ENCODE measurements at places on chromosomes 1 and 21.

GRCh38 chr1:81618376-81618775, 182.4 kb upstream of the ADGRL2 start:
- no peak for DNase-seq

DNA sequence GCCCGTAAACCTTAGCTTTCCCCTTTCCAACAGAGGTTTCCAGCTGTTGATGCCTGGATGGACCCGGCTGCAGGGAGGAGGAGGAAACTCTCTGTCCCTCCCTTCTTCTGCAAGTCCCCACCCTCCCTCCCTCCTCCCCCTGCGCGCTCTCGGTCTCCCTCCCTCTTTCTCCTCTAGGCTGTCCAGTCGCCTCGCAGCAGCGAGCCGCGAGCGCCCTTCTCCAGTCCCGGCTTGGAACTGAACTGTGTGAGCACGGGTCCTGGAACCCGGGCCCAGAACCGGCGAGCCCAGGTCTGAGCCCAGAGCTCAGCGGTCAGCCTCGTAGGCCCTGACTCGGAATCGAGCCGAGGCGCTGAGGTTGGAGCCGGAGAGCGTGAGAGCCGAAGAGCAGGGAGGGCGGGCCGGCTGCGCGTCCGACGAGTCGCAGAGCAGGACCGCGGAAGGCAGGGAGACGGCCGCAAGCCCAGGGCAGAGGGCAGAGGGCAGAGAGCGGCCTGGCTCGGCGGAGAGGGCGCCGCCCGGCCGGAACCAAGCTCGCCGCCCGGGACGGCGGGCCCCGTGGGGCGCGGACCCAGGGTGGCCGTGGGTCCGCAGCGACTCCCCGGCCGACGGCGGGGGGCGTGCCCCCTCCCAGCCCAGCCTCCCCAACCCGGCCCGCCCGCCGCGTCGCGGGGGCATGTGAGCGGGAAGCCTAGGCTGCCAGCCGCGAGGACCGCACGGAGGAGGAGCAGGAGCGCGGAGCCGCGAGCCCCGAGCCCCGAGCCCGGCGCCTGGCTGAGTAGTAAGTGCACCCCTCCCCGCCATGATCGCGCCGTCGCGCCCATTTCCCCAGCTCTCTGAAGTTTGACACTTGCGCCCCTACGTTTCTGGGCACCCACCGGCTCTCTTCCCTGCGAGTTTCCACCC, at the start of gene SOX13:
SOX13 (plus strand) TSS at position 185 of the 906 bp plus-strand sequence. CDS start 39,801 bp downstream, outside the sequence.
- peak; percentile 14 for DNase-seq

DNA sequence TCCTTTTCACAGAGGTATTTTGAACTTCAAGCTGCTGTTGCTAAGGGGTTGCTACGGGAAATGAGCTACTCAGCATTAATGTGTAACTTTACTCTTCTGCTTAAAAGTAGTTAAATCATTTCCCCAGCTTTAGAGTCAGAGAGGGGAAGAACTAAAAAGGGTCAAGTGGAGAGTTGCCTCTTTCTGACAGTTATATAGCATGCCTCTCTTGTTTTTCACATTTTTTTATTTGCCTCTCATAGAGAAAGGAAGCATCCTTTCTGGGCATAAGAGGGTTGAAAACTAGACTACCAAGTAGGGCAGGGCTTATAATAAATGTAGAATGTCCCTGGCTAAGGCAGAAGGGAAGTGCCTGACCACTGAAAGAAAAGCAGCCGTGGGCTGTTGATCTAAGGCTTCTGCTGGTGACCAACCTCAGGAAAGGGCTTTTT, 10.1 kb upstream of the ELAVL4 start:
- no peak for DNase-seq

- DNase-seq = peak; percentile 9
These were observed 18.6 kb upstream of the LRIF1 start for GRCh38 chr1:110982320-110982719.

DNA sequence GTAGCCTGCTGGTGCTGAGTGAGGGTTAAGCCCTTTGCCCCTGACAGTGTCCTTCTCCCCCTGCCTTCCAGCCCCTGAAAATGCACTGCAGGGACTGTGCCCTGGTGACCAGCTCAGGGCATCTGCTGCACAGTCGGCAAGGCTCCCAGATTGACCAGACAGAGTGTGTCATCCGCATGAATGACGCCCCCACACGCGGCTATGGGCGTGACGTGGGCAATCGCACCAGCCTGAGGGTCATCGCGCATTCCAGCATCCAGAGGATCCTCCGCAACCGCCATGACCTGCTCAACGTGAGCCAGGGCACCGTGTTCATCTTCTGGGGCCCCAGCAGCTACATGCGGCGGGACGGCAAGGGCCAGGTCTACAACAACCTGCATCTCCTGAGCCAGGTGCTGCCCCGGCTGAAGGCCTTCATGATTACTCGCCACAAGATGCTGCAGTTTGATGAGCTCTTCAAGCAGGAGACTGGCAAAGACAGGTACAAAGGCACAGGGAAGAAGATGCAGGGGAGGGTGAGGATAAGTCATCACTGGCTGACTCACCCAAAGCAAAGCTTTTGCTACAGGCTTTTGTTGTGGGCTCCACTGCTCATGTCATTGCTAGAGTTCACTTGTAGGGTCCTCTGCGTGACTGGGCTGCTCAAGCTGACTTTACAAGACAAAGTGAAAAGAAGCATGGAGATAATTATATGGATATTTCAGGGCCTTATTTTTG, 174.9 kb downstream of the PIGK start:
- DNase-seq = no peak

DNA sequence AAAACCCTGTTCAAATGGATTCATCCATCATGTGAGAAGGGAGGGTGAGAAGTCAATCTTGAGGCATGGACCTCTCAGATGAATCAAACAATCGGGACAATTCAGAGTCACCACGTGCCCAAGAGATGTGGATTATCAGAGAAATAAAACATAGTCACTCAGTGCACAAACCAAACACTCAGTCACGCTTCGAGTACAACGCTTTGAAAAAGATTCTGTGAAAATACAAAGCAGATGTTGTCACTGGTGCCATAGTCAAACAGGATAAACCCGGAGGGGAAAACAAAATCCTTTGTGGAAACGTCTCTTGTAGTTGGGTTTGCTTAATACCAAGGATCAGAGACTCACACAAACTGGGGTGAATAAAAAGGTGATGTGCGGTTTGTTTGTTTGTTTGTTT, 188.4 kb downstream of the RRAGC start:
- DNase-seq = no peak

DNA sequence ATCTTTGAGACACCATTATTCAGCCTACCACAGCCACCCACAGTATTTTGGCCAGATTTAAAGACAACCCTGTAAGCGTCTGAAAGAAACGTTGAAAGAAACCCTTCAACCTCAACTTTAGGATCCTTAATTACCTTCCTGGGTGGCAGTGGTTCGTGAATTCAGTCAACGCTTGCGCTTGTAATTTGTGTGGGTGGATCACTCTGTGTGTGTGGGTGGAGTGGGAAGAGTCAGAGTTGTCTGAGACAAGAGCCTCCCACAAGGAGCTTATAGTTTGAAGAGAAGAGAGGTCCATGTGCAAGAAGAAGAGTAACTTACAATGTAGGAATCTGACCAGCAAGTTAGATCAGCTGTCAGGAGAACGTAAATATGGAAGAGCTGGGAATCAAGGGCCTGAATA, 8.4 kb downstream of the COQ8A start:
- no peak for DNase-seq

GRCh38 chr1:12568009-12568767, 49.8 kb downstream of the DHRS3 start:
- no peak for DNase-seq

GRCh38 chr1:18794051-18794450, 65.4 kb downstream of the TAS1R2 start:
- DNase-seq = no peak

DNA sequence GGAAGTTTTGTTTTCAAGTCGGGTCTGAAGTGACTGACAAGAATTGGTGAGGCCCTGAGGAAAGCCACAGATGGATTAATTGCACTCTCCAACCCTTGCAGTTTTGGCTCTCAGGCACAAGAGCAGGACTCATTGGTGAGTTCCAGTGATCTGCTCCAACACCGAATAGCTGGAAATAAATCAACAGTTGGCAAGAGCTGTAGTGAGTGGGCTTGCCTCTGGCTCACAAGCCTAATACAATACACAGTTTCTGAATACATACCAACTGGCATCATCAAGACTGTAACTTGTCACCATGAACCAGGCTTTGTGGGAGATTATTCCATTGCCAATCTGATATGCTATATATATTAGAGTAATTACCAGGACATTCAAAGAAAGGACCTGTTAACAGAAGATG, 131.6 kb downstream of the GRIK1 start:
- DNase-seq = no peak

DNA sequence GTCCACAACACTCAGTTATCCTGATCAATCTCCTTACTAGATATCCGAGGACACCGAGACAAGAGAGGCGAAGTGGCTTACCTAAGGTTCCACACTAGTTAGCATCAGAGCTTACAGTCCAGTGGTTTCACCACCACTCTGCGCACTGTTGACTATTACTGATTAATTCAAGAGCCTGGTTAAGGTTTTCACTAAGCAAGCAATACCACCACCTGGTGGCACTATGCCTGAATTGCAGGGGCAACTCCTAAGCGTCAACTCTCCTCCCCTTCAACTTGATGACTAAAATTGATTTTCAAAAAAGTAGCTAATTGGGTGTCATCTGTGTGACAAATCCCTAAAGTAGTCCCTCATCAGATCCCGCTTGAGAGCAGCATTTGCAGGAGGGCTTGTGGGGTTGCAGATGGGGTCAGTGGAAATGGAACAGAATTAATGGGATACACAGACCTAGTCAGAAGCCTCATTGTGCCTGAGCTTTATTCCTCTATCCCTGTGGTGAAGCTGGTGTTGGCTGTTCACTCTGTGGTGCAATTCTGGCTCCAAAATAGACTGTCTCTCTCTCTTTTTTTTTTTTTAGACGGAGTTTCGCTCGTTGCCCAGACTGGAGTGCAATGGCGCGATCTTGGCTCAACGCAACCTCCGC, 9.1 kb downstream of the TTC22 start:
- no peak for DNase-seq

- no peak for DNase-seq
These were observed 32.6 kb upstream of the HTR1D start for GRCh38 chr1:23249787-23250454.

GRCh38 chr1:165494949-165495857, 48.6 kb upstream of the LRRC52 start:
- no peak for DNase-seq

GRCh38 chr1:84298328-84298683, 3.2 kb upstream of the SAMD13 start:
- DNase-seq = peak; percentile 23
